ENCODE measurements at places on chromosomes 1 and 21.

DNA sequence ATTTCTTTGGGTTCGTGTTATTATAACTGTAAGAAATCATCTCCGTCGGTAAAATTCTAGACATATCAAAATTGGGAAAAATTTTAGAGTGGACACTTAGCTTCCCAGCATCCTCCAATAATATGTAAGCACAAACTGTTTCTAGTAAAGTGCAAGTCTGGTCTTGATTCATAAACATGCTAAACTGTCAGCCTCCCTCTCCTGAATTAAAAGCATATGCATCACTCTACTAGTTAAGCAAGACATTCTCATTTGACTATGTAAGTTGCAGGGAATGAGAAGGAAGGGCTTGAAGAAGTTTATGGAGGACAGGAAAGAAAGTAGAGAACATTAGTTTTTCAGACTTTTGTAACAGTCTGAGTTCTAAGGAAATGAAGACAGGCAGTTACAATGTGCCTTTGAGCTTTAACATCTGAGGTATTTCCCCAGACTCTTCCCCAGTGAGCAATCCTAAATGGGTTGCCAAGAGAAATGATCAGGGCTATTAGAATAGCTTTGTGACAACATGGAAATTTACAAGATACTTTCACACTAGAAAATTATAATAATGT lies 90.0 kb downstream of the TYW3 start:
- no peak for DNase-seq

GRCh38 chr1:194024659-194025058 lies 838.2 kb upstream of the B3GALT2 start:
- DNase-seq = no peak

GRCh38 chr21:39288987-39289386 lies 24.4 kb downstream of the BRWD1 start:
- no peak for DNase-seq

- DNase-seq = no peak
Observed at GRCh38 chr21:27257908-27258556, 291.1 kb upstream of the ADAMTS5 start.

GRCh38 chr1:109880971-109881894 lies 29.4 kb upstream of the CSF1 start:
- DNase-seq = no peak

- no peak for DNase-seq
Observed at GRCh38 chr1:15886611-15887167, 39.2 kb downstream of the SPEN start.

DNA sequence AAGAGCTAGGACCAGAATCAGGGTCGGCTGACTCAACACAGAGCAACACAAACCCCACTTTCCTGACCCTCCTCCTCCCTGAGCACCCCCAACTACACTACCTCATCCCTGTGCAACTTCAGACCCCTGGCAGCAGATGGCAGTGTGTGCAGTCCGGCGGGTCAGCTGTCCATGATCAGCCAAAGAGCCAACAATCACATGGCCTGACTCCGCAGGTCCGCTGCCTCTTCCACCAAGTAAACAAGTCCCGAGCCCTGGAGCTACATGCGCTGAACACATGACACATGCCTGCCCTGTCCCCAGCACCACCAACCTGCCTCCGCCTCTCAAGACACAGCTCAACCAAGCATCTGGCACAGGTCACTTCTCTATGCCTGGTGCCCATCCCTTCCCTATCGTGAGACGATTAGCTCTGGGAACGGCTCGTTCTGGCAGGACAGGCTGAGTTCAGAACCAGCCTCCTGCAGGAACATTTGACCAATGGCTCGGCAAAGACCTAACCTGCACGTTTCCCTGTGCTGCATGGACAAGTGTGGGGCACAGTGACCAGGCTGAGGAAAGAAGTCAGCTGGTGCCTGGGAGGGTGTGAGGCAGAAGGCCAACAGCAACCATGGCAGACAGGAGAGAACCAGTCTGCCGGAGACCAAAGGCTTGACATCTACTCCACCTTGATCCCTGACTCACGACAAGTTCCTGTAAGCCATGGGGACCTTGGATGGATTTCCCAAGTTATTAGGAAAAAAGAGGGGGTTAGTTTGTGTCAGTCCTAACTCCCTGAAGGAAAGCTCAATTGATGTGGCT lies 60.3 kb downstream of the CD46 start:
- DNase-seq = no peak

- DNase-seq = peak; percentile 89
Observed at GRCh38 chr1:161069731-161070270, at the start of gene ARHGAP30. ARHGAP30 (minus strand) TSS chr1:161069891; CDS start chr1:161069624, 267 bp downstream.

DNA sequence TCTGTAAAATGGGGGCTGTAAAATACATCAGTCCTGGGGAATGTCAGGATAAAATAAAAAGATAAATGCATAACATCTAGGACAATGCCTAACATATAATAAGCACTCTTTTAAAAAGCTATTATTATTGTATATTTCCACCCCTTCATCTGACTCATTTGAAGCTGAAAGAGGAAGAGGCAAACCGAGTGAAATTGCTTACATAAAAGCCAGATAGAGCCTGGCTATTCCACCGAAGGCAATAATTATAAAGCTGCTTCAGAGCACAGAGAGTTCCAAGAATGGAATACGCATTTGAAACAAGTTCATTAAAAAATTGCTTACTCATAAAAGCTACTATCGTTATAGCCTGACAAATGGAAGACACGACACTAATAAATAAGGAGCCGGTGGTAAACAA lies 186.1 kb upstream of the CAMK1G start:
- DNase-seq = no peak

DNA sequence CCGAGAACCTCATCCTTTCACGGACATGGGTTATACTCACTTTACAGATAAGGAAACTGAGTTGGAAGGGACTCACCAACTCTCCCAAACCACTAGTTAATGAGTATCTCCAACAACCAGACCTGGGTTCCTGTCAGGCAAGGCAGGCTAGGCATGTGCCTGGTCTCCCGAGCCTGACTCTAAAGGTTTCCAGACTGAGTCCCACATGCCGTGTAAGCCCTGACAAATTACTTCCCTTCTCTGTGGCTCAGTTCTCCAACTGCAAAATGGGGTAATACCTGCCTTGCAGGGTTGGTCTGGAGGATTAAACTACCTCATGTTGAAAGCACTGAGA lies 34.3 kb downstream of the SSBP3 start:
- DNase-seq = no peak

- DNase-seq = no peak
Observed at GRCh38 chr1:116345011-116345410, 28.0 kb upstream of the ATP1A1 start.

DNA sequence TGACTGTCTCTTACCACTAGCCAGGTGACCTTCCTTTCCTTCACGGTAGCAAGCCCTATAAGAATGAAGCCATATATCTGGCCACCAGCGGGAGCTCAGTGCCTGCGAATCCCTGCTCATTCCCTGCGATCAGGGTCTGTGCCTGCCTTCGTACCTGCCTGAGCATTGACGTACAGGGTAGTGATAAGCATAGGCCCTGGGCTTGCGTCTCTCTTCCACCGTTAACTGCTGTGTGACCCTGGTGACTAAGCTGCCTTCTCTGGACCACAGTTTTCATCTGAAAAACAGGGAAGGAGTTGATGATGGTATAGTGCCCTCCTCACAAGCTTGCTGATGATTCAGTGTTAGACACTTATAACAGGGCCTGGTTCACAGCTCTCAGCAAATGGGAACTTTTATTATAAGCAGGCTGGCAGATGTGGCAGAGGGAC lies 4.1 kb downstream of the ZC3H12A start:
- DNase-seq = peak; percentile 59

DNA sequence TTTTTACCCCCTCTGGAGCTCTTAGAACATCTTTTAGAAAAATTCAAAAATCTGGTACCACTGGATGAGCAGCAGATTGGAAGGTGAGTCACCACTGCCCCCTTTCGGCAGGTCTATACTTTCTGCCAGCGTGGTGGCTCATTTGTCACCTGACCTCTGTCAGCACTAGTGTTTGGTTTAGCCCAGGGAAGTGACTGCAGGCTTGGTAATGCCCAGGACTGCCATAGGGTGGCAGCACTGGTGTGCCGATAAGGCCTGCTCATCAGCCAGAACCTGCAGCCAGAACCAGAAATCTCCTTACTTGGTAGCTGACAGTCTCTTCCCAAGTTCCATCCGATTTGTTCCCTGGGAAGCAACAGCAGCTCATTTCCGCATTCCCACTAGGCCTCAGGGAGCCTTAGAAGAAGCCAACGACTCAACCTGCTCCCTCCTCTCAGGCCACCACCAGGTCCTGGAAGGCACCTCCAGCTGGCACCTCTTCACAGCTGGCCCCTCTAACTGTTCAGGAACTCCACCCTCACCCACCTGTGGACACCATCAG lies 6.8 kb downstream of the SMIM12 start:
- DNase-seq = peak; percentile 89

DNA sequence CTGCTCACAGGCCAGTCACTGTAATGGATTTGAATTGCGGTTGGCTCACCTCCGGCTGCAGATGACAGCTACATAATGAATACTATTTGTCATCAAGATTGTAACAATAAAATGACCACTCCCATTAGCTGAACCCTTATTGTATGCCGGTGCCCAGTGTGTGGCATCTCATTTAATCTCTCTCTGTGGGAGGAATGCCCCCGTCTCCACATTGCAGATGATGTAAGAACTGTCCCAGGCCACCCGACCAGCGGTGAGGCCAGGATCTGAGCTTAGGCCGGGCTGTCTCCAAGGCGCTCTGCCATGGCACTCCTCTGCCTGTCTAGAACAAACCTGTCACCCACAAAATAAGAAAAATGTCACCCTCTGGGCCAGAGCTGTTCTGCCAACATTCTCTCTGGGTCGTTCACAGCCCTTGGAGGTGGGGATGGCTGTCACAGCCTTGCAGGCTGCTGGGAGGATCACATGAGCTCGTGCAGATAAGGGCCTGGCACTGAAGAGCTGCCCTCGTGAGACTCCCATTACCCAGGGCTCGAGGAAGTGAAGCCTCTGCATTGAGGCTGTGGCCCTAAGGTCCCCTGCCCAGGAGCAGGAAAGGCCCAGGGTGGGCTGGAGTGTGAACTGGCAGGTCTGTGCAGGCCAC lies 52.7 kb downstream of the ECE1 start:
- no peak for DNase-seq

GRCh38 chr1:224106568-224107281 lies 7.2 kb upstream of the FBXO28 start:
- peak; percentile 3 for DNase-seq

DNA sequence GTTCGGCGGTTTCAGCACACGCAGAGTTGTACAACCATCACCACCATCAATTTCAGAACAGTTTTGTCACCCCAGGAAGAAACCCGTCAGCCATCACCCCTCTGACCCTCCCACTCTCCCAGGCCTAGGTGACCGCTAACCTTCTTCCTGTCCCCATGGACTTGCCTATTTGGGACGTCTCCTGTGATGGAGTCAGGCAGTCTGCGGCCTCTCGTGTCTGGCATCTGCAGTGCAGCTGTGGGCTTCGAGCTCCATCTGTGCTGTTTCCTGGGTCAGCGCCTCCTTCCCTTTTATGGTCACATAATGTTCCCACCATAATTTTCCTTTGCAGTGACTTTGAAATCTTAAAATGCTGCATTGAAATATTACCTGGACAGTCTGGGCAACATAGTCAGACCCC lies 24.4 kb downstream of the SLC45A1 start:
- DNase-seq = no peak

- no peak for DNase-seq
Observed at GRCh38 chr1:145979746-145980456, 15.4 kb downstream of the POLR3GL start.

- DNase-seq = no peak
Observed at GRCh38 chr21:42319376-42319775, 4.2 kb upstream of the TFF3 start.

- no peak for DNase-seq
Observed at GRCh38 chr21:43826623-43826974, 37.2 kb downstream of the RRP1 start.

- DNase-seq = no peak
Observed at GRCh38 chr1:1360506-1361169, 2.3 kb upstream of the MXRA8 start.

DNA sequence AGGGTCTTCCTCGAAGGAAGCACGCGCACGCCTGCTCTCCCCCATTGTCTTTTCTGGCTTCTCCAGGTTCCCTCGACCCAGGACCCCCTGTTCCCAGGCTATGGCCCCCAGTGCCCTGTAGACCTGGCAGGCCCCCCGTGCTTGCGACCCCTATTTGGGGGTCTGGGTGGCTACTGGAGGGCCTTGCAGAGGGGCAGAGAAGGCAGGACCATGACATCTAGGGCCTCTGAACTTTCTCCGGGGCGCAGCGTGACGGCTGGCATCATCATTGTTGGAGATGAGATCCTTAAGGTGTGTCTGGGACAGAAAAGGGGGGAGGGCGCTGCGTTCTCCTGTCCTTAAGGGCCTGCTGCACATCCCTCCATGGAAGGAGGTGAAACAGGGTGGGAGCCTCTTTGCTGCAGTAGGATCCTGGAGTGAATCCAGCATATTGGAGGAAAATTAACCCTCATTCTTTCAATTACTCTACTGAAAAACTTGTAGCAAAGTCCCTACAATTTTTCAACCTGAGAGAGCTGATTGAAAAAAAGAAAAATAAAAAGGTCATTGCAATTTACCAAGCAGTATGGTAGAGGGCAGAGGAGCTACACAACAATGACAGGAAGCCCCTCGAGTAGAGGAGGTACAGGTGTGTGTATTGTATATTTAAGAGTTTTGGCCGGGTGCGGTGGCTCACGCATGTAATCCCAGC lies 777 bp downstream of the FLAD1 start:
- peak; percentile 25 for DNase-seq

- no peak for DNase-seq
Observed at GRCh38 chr1:231499148-231499763, 29.2 kb upstream of the TSNAX start.

DNA sequence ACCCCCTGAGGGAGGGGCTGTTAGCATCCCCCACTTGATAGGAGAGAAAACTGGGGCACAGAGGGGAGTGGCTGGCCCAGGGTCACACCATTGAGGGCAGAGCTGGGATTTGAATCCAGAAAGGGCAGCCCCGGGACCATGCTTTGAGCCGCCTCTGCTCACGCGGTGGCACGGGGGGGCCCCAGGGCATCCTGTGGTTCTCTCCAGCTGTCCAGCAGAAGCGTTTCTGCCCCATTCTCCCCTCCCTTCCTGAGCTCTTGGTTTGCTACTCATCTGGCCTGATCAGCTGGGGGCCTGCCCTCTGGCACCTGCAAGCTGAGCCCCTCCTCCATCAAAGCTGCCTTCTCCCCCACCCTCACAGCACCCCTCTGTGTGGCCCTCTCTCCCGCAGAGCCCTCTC lies 37.5 kb downstream of the FBXO2 start:
- DNase-seq = no peak

DNA sequence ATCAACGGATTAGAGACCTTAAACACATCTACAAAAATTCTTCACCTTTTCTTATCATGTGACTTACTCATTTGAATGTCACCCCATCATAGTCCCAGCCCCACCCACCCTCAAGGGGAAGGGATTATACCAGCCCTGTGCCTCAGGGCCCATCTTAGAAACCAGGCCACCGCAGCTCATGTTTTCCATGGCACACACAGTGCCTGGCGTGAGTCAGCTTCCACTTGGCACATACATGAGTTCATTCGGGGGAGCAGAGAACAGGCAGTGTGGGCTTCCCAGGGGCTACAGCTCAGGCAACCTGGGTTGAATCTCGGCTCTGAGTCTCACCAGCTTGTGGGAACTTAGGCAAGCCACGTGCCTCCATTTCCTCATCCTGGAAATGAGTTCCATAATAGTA lies 310.6 kb downstream of the NPHP4 start:
- no peak for DNase-seq
